Activated CD4-positive, alpha-beta T cell treated with anti-CD3 and anti-CD28 coated beads for 36 hours (primary cell): ENCODE measurements at places on chromosomes 13 and 19. TPM values are rescaled to one million over a fixed set of nuclear protein-coding genes. Genes with fewer than 3 reads are reported as not detected.
A peak's percentile ranks its signal among the peaks of the same experiment; 100 is the strongest.

PRR22 gene
- 5.4 TPM for total RNA-seq

ZNF154 gene
- total RNA-seq, result 5.0 TPM

RTBDN gene
- not detected for total RNA-seq

SYNGR4 gene
- 0.25 TPM for total RNA-seq

IFNL2 gene
- total RNA-seq, result not detected

SUGT1 gene
- total RNA-seq, result 64.8 TPM

LHFPL6 gene
- 1.2 TPM for total RNA-seq

SHANK1 gene
- total RNA-seq, result not detected

LCP1 gene
- 1,089 TPM for total RNA-seq

ZNF491 gene
- total RNA-seq, result 0.60 TPM

NLRP5 gene
- not detected for total RNA-seq

DCT gene
- 0.14 TPM for total RNA-seq

PTGIR gene
- total RNA-seq, result 41.0 TPM

MCF2L gene
- total RNA-seq, result 8.7 TPM

GPR108 gene
- 58.8 TPM for total RNA-seq

DNA sequence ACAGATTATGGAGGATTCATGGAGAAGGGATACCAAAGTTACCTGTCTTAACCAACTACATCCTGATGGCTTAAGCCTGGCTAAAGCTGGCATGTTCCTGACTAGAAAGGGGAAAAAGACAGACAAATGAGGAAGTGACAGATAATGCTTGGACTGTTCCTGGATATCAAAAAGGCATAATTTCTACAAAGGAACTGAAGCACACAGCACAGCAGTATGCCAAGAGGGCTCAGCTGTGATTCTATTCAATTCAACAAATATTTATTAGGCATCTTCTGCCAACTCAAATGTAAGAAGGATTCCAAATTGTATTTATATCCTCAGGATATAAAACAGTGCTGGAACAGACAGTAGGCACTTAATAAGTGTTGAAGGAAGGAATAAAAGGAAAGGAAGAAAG, 59.5 kb downstream of the KLF12 start:
- no peak overlapping the region for H3K27ac ChIP-seq
- no peaks in the 10 kb centered on the region for H3K27me3 ChIP-seq
- peaks cover 61% of the 10 kb centered on the region for H3K4me1 ChIP-seq
- no peak for DNase-seq

DNA sequence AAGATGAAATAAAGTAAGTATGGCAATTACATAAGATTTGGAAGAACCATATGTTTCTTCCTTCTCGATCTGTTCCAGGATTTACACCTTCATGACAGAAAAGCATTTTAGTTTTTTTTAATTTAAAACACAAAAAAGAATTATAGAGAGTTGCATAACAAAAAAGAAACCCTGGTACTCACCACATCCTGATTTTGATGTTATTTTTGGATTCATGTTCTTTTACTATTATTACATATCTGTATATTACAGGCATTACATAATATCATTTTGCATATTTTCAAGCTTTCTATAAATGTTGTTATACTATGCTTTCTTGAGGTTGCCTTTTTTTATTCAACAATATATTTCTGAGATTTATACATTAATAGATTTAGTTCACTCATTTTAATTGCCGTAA, 6.7 kb upstream of the KATNAL1 start:
- no peaks in the 10 kb centered on the region for H3K27me3 ChIP-seq
- no peak overlapping the region for H3K27ac ChIP-seq
- no peak overlapping the region for H3K4me3 ChIP-seq
- no peak for DNase-seq

DNA sequence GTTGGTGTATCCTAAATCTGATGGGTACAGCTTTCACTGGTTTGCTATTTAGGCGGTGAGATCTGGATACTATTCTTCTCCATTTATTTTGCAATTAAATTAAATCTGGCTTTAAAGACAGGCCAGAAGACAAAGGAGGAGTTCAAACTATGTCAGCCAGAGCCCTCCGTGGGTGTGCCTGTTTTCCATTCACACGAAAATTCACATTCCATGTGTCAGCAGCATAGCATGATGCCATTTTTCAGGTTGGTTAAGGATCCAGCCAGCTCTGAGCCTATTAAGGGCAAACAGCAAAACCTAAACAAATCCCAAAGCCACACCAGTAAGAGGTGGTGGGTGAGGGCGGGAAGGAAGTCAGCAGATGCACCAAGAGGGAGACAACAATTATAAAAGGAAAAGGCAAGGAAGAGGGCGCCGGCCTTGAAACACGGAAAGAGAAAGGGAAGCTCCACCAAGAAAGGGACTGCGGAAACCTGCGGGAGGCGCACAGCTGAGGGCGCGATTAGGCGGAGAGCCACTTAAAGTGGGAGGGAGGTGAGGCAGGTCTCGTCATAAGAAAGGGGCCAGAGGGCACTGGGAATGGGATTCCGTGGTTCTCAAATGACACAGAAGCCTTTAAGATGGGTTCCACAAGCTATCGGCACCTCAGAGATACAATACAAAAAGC, 43.0 kb downstream of the CARS2 start:
- H3K27ac ChIP-seq, result no peak overlapping the region
- no peak overlapping the region for H3K4me3 ChIP-seq
- H3K4me1 ChIP-seq, result peaks cover 23% of the 10 kb centered on the region
- H3K27me3 ChIP-seq, result no peaks in the 10 kb centered on the region

DNA sequence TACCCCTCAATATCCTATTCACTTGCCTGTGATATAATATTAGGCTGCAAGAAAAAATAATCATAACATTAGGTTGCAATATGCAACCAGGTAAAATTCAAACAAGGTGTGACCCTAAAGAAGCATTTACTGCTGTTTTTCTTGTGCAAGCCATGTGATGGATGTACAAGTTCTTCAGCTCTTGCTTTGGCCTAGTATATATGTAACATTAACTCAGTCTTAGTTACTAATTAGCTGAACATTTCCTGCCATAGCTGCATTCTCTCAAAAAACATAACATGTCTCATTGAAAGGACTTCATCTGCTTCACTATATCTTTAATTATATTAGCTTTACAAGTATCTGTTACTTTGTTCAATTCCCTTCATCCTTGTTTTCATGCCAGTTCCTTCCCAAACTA, 406.8 kb upstream of the HTR2A start:
- H3K4me3 ChIP-seq, result no peak overlapping the region
- no peak overlapping the region for H3K27ac ChIP-seq
- no peak for DNase-seq
- no peaks in the 10 kb centered on the region for H3K36me3 ChIP-seq

DNA sequence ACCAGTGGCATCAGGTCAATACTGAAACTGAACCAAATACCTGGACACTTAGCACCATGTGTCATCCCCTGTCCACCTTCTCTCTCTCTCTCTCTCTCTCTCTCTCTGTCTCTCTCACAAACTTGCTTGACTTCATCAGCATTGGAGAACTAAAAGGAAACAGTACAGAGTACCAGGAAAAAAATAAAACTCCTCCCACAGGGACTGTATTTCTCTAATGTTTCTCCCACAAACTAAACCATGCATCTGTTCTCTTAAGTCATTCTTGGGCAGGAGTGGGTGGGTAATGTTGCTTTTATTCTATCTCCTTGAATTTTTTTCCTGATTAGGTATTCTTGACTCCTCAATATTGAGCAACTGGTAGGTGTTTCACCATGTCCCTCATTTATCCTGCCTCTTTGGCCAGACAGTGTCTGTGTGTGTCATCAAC, 112.9 kb upstream of the CACNA1A start:
- peaks cover 2% of the 10 kb centered on the region for H3K4me1 ChIP-seq
- no peak for DNase-seq
- H3K4me3 ChIP-seq, result no peak overlapping the region
- H3K27ac ChIP-seq, result no peak overlapping the region
- peaks cover 32% of the 10 kb centered on the region for H3K27me3 ChIP-seq
- no peaks in the 10 kb centered on the region for H3K36me3 ChIP-seq

- H3K4me3 ChIP-seq, result no peak overlapping the region
- no peaks in the 10 kb centered on the region for H3K36me3 ChIP-seq
- peaks cover 20% of the 10 kb centered on the region for H3K4me1 ChIP-seq
- peak; percentile 53 for DNase-seq
- H3K27me3 ChIP-seq, result peaks cover 52% of the 10 kb centered on the region
- no peak overlapping the region for H3K27ac ChIP-seq
Measured at GRCh38 chr19:30222428-30222873, 149.7 kb upstream of the ZNF536 start.

- H3K4me3 ChIP-seq, result no peak overlapping the region
Measured at GRCh38 chr13:46580362-46580839, 27.4 kb downstream of the LRCH1 start.

- H3K27ac ChIP-seq, result peak overlapping the region; percentile 47
- no peaks in the 10 kb centered on the region for H3K4me1 ChIP-seq
- H3K27me3 ChIP-seq, result no peaks in the 10 kb centered on the region
- H3K36me3 ChIP-seq, result peaks cover 2% of the 10 kb centered on the region
Measured at GRCh38 chr19:5154129-5154798, 185.4 kb downstream of the KDM4B start.

GRCh38 chr19:35860818-35861639, 4.3 kb downstream of the KIRREL2 start:
- H3K4me3 ChIP-seq, result no peak overlapping the region
- no peak for DNase-seq
- H3K27me3 ChIP-seq, result peaks cover 46% of the 10 kb centered on the region
- H3K4me1 ChIP-seq, result peaks cover 10% of the 10 kb centered on the region
- H3K36me3 ChIP-seq, result no peaks in the 10 kb centered on the region
- no peak overlapping the region for H3K27ac ChIP-seq

GRCh38 chr13:27423333-27423732, 1.1 kb upstream of the GTF3A start:
- peaks cover 45% of the 10 kb centered on the region for H3K4me1 ChIP-seq
- peak overlapping the region; percentile 80 for H3K4me3 ChIP-seq
- no peak for DNase-seq

- no peak overlapping the region for H3K4me3 ChIP-seq
- peaks cover 19% of the 10 kb centered on the region for H3K36me3 ChIP-seq
- H3K4me1 ChIP-seq, result peaks cover 55% of the 10 kb centered on the region
Measured at GRCh38 chr19:53878776-53879139, 3.2 kb upstream of the PRKCG start.

- DNase-seq, result no peak
- H3K27me3 ChIP-seq, result no peaks in the 10 kb centered on the region
- no peak overlapping the region for H3K4me3 ChIP-seq
- no peak overlapping the region for H3K27ac ChIP-seq
- no peaks in the 10 kb centered on the region for H3K36me3 ChIP-seq
- peaks cover 6% of the 10 kb centered on the region for H3K4me1 ChIP-seq
Measured at GRCh38 chr13:27403727-27404385, 20.6 kb upstream of the GTF3A start.

DNA sequence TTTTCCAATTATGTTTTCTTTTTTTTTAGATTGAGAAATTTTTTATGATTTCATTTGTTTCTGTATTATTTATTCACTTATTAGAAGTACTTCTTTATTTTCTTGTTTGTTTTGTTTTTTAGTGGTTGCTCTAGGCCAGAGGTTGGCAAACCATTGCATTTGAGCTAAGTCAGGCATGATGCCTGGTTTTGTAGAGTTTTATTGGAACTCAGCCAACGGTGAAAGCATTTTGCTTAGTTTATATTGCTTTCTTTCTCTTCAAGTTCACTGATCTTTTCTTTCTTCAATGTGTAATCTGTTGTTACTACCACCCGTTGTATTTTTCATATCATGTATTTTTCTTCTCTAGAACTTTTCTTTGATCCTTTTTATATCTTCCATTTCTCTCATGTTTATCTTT, 19.7 kb downstream of the ZNF567 start:
- no peak for DNase-seq
- H3K36me3 ChIP-seq, result peaks cover 87% of the 10 kb centered on the region
- H3K4me3 ChIP-seq, result no peak overlapping the region
- no peaks in the 10 kb centered on the region for H3K27me3 ChIP-seq

DNA sequence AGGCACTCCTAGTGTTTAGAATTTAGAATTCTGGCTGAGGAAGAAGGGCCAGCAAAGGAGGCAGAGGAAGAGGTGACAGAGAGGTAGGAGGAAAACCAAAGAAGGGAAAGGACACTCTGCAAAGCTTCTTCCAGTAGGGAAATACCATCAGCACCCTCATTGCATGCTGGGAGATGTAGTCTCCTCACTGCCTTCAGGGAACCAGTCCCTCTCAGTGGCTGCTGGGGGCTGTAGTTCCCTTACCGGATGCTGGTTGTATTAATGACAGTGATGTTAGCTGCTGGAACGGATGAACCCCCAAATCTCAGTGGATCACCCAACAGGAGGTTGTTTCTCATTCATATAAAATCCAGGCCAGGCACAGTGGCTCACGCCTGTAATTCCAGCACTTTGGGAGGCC, 10.1 kb downstream of the GRIN2D start:
- no peak overlapping the region for H3K27ac ChIP-seq
- DNase-seq, result peak; percentile 66
- H3K4me1 ChIP-seq, result peaks cover 10% of the 10 kb centered on the region
- no peaks in the 10 kb centered on the region for H3K36me3 ChIP-seq
- no peak overlapping the region for H3K4me3 ChIP-seq

- H3K4me1 ChIP-seq, result peaks cover 9% of the 10 kb centered on the region
- H3K36me3 ChIP-seq, result no peaks in the 10 kb centered on the region
- H3K27ac ChIP-seq, result no peak overlapping the region
- H3K27me3 ChIP-seq, result no peaks in the 10 kb centered on the region
Measured at GRCh38 chr13:20482275-20482761, 43.3 kb downstream of the CRYL1 start.

- H3K4me1 ChIP-seq, result no peaks in the 10 kb centered on the region
- no peaks in the 10 kb centered on the region for H3K27me3 ChIP-seq
- no peak overlapping the region for H3K4me3 ChIP-seq
- no peak overlapping the region for H3K27ac ChIP-seq
Measured at GRCh38 chr19:24000656-24001055, 86.0 kb downstream of the ZNF726 start.

DNA sequence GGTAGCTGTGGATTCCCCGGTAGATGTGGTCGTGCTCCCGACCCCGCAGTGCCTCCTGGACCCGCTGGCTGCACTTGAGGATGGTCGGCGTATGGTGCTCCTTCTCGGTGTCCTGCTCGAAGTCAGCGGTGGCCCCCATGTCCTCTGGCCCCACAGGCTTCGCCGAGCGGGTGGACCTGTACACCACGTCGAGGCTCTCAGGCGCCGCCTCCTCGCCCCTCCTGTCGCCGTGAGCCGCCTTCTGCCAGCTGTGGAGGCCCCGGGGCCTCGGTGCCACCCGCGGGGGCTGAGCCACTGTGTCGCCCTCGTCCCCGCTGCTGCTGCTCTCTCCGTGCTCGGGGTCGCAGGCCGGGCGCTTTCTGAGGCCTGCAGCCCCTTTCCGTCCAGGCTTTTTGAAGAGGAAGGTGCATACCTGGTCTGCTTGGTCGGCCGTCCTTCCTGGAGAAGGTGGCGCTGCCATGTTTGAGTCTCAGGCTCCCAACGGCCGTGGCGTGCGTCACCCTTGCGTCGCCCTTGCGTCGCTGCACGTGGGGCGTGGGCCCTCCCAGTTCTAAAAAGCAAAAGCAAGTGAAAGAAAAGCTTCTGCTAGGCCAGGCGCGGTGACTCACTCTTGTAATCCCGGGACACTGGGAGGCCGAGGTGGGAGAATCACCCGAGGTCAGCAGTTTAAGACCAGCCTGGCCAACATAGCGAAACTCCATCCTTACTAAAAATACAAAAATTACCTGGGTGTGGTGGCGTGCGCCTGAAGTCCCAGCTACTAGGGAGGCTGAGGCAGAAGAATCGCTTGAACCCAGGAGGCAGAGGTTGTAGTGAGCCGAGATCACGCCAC, at the start of gene RNF113B:
Gene RNF113B, minus strand, starts transcription at position 493 of the 832 bp plus-strand sequence. Its CDS starts 33 bp downstream, at position 460.
- DNase-seq, result no peak
- peaks cover 10% of the 10 kb centered on the region for H3K27me3 ChIP-seq
- H3K27ac ChIP-seq, result no peak within 1 kb of the TSS
- H3K36me3 ChIP-seq, result no peaks in the 10 kb centered on the region

GRCh38 chr19:39407660-39408391, 1.2 kb downstream of the ZFP36 start:
- H3K4me3 ChIP-seq, result peak overlapping the region; percentile 73
- H3K27ac ChIP-seq, result peak overlapping the region; percentile 96
- peaks cover 34% of the 10 kb centered on the region for H3K36me3 ChIP-seq
- DNase-seq, result peak; percentile 78
